ENCODE measurements at places on chromosomes 13 and 19. TPM values are rescaled to one million over a fixed set of nuclear protein-coding genes. Genes with fewer than 3 reads are reported as not detected.

RYR1 gene
- 4.9 TPM for total RNA-seq

PRODH2 gene
- total RNA-seq, result 0.46 TPM

FAM216B gene
- not detected for total RNA-seq

LILRB3 gene
- 3.1 TPM for total RNA-seq

FGF21 gene
- not detected for total RNA-seq

PSG11 gene
- total RNA-seq, result not detected

DACT3 gene
- 31.0 TPM for total RNA-seq

ZNF71 gene
- 8.1 TPM for total RNA-seq

MAMSTR gene
- total RNA-seq, result 1.6 TPM

KLK11 gene
- total RNA-seq, result 274 TPM

PEG3 gene
- 7.7 TPM for total RNA-seq

BST2 gene
- total RNA-seq, result 90.6 TPM

LGALS14 gene
- not detected for total RNA-seq

ZNF837 gene
- 2.9 TPM for total RNA-seq

PPM1N gene
- total RNA-seq, result 2.2 TPM

MBD3L3 gene
- not detected for total RNA-seq

PTPRH gene
- 175 TPM for total RNA-seq

Data from mucosa of gallbladder (tissue), 1 donor.